ENCODE measurements at places on chromosomes 2 and 18. TPM values are rescaled to one million over a fixed set of nuclear protein-coding genes. Genes with fewer than 3 reads are reported as not detected.

DNA sequence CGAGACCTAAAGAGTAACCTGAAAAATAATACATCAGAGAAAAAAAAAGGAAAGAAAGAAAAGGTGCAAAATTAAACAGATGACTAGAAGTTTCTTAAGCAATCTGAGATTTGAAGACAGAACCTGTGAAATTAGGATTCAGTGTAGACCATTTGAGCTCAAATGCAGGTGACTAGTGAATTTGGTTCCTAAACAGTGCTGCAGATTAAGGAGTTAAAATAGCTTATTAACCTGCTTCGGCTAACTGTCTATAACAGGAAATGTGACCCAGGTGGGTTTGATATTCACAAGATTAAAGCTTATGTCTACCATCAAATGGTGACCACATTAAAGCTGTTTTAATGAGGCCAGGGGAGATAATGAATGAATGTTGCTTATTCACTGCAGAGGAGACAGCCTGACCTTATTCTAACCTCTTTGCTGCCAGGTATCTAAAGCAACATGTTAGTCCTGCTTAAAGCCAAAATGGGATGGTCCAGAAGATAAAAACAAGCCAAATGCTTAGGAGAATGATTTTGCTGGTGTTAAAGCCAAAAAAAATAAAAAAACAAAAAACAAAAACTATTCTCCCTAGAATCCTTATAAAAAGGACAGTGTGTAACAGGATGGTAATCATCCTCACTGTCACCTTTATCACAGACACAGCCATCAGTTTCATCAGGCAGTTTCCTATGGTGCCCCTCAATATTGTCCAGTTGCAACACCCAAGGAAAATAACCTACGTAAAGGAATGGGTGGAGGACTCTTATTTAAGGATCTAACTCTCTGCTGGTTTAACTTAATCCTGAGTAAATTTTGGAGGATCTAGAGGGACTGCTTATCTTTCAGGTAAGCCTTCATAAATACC lies 769.0 kb upstream of the ZEB2 start:
- no peak for DNase-seq

DNA sequence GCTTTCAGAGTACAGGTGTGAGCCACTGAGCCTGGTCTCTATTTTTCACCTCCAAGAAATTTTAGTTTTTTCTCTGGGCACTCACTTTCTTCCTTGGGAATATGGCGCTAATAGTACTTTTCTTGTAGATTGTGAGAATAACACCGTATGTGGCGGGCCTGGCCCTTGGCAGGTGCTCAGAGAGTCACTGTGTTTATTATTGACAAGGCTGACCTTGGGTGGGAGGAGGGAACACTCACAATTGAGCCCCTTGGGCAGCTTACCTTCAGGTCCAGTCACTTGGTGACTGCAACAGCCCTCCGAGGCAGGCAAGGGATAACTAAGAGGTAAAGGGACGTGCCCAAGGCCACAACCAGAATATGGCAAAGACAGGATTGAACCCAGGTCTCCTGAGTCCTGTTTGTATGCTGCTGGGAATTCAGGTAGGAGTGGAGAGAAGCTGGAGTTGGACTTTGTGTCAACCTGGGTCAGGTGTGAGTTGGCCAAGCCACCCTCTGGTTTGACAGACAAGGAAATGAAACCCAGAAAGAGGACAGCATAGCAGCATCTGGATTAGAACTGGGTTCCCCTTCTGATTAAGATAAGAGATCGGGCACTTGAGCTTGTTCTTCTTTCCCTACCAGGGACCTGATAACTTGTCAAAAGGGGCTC lies 2.8 kb upstream of the STK25 start:
- DNase-seq, result no peak

DNA sequence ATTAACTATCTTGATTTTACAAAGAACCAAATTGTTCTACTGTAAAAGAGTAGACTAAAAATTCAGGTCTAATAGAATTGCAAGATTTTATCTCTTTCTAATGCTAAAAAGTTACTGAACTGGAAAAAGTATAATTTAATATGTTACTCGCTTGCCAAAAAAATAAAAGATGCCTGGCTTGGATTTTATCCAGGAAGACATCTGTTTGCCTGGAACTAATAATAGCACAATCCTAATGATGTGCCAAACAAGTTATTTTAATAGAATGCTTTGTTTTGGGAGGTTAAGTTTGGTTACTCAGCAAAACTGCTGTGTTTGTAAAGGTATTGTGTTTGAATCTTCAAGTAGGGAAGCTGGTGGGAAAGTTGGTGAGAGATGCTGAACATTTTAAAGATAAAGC lies 19.4 kb upstream of the ZSWIM2 start:
- DNase-seq, result no peak

- no peak for DNase-seq
Measured at GRCh38 chr2:31222071-31222470, 4.8 kb upstream of the CAPN14 start.

GRCh38 chr2:235861383-235861782 lies 306.8 kb downstream of the GBX2 start:
- DNase-seq, result no peak

DNA sequence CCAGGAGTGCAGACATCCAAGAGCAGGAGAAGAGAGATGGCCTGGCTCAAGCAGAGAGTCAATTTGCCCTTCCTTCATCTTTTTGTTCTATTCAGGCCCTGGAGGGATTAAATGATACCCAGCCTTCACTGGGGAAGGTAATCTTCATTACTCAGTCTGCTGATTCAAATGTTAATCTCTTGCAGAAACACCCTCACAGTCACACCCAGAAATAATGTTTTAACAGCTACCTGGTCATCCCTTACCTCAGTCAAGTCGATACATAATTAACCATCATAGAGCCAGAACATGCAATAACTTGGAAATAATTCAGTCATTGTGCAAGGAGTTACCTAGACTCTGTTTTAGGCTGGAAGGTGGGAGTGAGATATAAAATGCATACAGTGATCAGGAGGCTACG lies 163.7 kb upstream of the TNP1 start:
- DNase-seq, result no peak

DNA sequence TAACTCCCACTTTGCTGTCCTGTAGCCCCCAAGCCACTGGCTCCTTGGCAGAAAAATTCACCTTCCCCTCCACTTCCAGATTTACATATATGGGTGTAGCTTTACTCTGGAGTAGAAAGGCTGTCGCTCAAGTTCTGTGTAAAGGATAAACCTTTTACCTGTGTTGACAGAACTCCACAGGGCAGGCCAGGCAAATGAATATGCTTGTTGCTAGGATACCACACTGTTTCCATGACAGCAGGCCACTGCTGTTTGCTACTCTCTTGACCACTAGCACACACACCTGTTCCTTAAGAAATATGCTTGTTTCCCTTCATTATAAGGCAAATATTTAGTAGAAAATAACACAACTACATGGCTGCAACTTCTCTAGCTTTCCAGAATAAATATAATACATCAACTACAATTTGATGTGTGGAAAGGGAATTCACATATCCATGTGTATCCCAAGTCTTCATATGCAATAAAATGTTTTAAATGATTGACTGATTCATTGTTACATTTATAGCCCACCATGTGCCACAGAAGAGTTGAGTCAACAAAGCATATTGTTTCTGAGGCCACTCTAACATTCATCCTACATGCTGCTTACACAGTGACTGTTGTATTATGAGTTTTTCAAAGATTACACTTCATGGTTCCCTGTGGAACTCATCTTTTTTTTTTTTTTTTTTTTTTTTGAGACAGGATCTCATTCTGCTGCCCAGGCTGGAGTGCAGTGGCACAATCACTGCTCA lies 56.2 kb upstream of the ROCK1 start:
- DNase-seq, result no peak

GRCh38 chr2:148298196-148298595 lies 277.3 kb downstream of the MBD5 start:
- DNase-seq, result no peak

- DNase-seq, result peak; percentile 56
Measured at GRCh38 chr18:31102025-31102684, at the start of gene DSC2. Gene DSC2, minus strand, starts transcription at chr18:31102421. Its CDS starts 450 bp downstream, at chr18:31101971.

DNA sequence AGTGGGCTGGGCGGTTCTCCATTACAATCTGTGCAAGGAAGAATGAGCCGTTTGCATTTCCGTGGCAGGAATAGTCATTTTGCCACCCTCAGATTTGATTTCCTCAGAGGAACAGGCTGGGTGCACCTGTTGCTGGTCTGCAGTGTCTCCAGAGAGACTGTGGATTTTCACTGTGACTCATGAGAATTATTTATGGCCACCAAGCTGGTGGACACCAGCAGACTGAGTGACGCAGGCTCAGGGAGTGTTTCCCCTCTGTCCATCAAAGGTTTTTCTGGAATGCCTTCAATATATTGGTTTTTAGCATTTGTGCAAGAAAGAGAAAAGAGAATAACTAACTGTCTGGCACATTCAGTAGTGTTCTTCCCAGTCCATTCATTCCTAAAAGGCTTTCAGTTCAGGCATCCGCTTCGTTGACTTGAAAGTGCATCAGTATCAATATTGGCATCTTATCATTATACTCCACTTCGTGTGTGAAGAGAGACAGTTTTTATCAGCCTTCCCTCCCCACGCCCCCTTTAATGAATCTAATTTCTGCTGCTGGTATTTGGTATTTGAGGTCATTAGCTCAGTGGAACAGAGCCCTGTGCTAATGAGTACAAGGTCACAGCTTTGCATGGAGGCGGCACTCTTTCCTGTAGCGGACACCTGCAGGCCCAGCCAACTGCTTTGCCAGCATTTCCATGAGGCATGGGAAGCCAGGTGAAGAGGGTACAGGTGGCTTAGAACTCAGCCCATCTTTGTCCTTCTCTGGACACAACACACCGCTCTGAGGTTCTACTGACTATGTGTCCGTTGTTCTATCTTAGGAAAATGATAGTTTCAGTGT lies 39.9 kb downstream of the PRKCE start:
- DNase-seq, result peak; percentile 46

- no peak for DNase-seq
Measured at GRCh38 chr2:176552501-176553135, 283.4 kb downstream of the MTX2 start.

GRCh38 chr2:26530696-26531095 lies 52.8 kb upstream of the OTOF start:
- DNase-seq, result no peak

- DNase-seq, result no peak
Measured at GRCh38 chr2:236969767-236970655, 115.7 kb upstream of the COPS8 start.

- DNase-seq, result no peak
Measured at GRCh38 chr2:67599561-67599960, 202.4 kb downstream of the ETAA1 start.

- no peak for DNase-seq
Measured at GRCh38 chr18:51009072-51009471, 20.9 kb upstream of the SMAD4 start.

GRCh38 chr18:58314284-58314683 lies 270.3 kb downstream of the NEDD4L start:
- peak; percentile 49 for DNase-seq

DNA sequence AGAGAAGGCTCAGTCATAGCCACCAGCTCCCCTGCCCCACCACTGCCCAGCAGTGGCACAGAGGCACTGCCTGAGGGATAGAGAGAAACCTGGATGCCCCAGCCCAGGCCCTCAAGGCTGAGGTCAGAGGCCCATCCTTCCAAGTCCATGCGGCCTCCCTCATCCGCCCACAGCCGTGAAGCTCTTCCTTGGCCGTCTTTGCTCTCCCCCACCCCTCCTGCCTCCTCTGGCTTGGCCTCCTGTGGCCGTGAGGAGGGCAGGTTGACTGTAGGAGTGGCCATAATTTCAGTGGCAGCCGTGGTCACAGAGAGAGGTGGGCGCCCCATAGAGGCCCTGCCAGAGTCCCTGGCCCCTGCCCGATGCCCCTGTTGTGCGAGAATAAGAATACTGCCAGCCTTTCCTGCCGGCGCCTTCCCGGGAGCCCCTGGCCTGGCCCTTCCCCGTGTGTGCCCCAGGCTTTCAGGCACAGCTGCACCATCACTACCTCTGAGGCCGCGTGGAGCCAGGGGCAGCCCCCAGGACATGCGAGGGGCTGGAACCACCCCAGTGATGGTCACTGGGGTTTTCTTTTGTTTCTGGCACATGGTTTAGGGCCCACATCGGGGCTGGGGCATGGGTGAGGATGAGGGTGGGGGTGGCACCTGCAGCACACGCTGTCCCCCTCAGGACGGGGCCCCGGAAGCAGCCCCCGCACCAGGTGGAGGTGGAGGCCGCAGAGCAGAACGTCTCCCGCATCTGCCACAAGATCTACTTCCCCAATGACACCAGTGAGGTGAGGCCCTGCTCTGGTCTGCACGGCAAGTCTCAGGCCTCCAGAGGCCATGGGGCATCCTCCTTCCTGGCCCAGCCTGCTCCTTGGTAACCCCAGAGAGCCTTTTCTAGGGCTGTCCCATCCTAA lies 13.1 kb upstream of the GPR17 start:
- no peak for DNase-seq

GRCh38 chr2:24881623-24882022 lies 38.4 kb downstream of the ADCY3 start:
- no peak for DNase-seq

GRCh38 chr18:49677762-49678413 lies 116.0 kb downstream of the LIPG start:
- DNase-seq, result no peak

- DNase-seq, result no peak
Measured at GRCh38 chr2:60693551-60693950, 62.5 kb upstream of the PAPOLG start.

GRCh38 chr2:88192613-88193012 lies 22.5 kb downstream of the THNSL2 start:
- no peak for DNase-seq

- DNase-seq, result peak; percentile 65
Measured at GRCh38 chr2:239934571-239935171, 90.5 kb downstream of the NDUFA10 start.

GRCh38 chr2:223404616-223405015 lies 197.5 kb downstream of the SCG2 start:
- no peak for DNase-seq

- DNase-seq, result no peak
Measured at GRCh38 chr18:61754039-61754583, 138.7 kb downstream of the RNF152 start.

GRCh38 chr18:12426924-12427323 lies 19.2 kb downstream of the PRELID3A start:
- DNase-seq, result no peak

Gene STON1
- 3.7 TPM for total RNA-seq

Gene ACMSD
- total RNA-seq, result not detected

Gene MFSD6
- total RNA-seq, result 35.5 TPM

Gene DCAF17
- 70.5 TPM for total RNA-seq

Gene CENPA
- total RNA-seq, result 1.2 TPM

Gene KCNIP3
- 4.9 TPM for total RNA-seq

Gene NPPC
- 0.41 TPM for total RNA-seq

All from frontal cortex (tissue), 4 donors.